Upper lobe of right lung (tissue), 1 donor: ENCODE measurements at places on chromosomes 3 and 15.

DNA sequence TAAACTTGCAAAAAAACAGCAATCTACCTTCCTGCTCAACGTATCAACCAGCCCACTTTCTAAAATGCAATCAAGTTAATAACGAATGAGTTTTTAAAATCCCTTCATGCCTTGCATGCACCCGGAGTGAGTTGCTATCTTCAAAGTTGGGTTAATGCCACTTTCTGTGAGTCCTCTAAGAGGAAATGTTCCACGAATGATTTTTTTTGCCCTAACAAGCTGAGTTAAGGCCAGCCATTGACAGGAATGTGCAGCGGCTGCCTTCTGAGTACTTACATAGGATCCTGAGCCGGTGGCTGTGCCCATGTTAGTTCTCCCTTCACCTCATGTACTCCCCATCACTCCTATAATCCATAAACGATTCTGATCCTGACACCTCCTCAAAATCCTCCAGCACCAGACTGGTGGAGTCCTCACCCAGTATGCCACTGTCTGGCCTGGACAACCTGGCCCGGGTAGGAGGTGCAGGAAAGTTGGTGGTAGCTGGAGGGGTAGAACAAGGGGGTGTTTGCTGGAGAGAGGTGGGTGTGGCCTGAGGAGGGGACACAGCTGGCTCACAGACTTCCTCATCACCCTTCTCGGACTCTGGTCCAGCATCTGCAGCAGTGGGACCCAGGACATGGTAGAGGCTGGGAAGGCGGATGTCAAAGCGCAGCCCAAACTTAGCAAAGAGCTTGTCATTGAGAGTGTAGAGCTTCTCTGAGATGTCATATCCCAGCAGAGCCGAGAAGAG, 12.4 kb downstream of the POPDC2 start:
- no peak for DNase-seq

GRCh38 chr15:57084192-57084591, 165.7 kb downstream of the TCF12 start:
- no peak for DNase-seq

- DNase-seq = no peak
Measured at GRCh38 chr3:42880183-42880582, 4.5 kb upstream of the CYP8B1 start.

- no peak for DNase-seq
Measured at GRCh38 chr3:187261541-187261969, 30.0 kb downstream of the MASP1 start.

DNA sequence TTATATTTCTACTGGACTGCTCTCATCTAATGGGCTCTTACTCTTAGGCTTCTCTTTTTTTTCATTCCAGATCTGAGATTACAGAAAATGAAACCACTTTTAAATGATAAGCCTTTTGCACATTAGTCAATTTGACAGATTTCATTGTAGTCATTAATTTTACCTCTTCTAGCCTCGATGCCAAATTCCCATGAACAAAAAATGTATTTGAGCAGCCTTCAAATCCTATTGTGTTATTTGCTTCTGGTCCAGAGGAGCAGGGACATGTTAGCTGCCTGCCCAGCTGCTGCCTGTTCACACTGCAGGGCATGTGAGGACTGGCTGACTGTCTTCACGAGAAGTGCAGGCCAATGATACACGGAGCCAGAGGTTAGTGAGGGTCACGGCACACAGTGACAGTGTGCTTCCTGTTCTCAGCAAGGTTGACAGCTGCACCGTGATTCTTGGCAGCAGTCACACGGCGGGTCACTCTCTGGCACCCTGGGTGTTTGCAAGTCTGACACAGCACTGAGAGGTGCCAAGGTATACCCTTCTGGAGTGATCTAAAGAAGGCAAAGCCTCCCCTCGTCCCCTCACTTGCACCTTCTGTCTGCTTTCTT, 40.8 kb downstream of the KAT2B start:
- peak; percentile 67 for DNase-seq

GRCh38 chr3:158520433-158520832, 50.6 kb upstream of the MLF1 start:
- DNase-seq = no peak

- DNase-seq = no peak
Measured at GRCh38 chr3:105798381-105798934, 70.4 kb downstream of the CBLB start.

GRCh38 chr15:28960979-28961378, 75.2 kb downstream of the APBA2 start:
- DNase-seq = no peak

GRCh38 chr15:56917652-56918045, 795 bp upstream of the TCF12 start:
- no peak for DNase-seq

- DNase-seq = no peak
Measured at GRCh38 chr3:114626751-114627150, 332.9 kb downstream of the TIGIT start.

GRCh38 chr3:46129588-46130272, 78.4 kb downstream of the CCR1 start:
- no peak for DNase-seq

GRCh38 chr15:47003568-47003967, 713.7 kb upstream of the SEMA6D start:
- no peak for DNase-seq

- DNase-seq = no peak
Measured at GRCh38 chr3:29319262-29319661, 38.4 kb downstream of the RBMS3 start.

GRCh38 chr15:69026355-69026754, 11.9 kb downstream of the NOX5 start:
- DNase-seq = no peak

DNA sequence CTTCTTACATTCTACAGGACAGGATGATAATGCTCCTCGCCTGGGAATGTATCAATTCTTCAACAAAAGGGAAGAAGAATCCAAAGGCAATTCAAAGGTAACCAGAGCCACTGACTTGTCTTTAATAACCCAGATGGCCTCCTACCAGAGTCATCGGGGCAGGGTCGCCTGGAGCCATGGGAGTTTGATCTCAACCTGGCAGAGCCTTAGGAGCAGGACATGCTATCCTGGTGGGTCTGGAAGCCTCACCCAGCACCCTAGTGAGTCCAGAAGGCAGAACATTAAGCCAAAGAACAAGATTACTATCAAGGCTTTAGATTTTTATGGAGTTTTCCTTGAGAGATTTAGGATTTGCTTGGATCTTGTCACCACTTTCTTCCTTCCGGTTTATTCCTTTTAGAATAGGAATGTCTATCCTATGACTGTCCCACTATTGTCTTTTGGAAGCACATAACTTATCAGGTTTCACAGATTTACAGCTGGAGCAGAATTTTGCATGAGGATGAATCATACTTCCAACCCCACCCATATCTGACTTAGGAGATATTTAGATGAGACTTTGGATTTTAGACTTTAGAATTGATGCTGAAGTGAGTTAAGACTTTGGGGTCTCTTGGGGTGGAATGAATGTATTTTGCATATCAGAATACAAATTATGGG, 330.3 kb upstream of the GOLIM4 start:
- no peak for DNase-seq

GRCh38 chr3:45082142-45082538, 56.0 kb downstream of the CLEC3B start:
- no peak for DNase-seq

DNA sequence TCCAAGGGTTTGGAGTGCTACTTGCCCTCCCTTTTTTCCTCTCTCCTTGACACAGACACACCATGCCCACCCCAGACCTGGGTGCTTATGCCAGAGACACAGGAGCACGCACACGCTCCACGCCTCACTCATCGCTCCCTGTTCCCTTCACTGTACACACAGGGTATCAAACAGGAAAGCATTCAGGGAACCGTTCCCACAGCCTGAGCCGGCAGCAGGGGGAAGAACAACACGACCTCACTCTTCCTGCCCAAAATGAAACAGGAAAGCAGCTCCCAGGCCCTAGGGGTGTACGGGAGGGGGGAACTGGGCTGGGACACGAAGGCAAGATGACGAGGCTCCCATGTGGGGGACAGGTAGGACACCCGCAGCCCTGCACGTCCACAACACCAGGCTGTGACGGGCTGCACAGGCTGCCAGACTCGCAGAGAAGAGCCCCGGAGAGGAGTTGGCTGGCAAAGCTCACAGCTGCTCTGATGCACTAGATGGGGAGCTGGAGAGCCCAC, 11.2 kb downstream of the DLL4 start:
- no peak for DNase-seq

GRCh38 chr15:82292271-82292670, 29.7 kb downstream of the SAXO2 start:
- no peak for DNase-seq

DNA sequence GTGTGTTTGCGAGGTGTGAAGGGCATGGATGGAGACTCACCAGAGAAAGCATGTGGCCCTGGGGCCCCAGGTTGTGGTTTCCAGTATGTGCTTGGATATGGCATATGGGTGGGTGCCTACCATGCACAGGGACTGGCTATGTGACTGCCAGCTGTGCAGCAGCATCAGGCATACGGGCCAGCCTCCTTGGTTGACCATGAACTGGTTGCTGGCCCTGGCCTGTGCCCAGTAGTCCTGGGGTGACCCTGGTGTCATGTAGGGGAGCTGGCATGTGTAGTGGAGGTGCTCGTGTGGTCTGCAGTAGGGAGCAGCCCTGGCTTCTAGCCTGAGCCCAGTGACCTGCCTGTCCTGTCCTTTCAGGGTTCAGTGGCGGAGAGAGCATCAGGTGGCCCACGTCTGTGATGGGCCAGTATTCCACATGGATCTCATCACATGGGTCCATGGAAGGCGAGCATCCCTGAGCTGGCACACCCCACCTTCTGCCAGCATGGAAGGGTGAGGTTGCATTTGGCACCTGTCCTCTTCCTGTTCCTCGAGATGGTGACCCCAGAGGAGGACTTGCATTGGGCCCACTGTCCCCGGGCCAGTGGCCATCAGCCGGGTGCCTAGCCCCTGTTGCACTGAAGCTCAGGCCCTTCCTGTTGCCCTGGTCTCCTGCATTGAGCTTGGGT, 228.9 kb downstream of the SNRPN start:
- DNase-seq = peak; percentile 40

- no peak for DNase-seq
Measured at GRCh38 chr3:48500656-48501055, 3.3 kb downstream of the SHISA5 start.

DNA sequence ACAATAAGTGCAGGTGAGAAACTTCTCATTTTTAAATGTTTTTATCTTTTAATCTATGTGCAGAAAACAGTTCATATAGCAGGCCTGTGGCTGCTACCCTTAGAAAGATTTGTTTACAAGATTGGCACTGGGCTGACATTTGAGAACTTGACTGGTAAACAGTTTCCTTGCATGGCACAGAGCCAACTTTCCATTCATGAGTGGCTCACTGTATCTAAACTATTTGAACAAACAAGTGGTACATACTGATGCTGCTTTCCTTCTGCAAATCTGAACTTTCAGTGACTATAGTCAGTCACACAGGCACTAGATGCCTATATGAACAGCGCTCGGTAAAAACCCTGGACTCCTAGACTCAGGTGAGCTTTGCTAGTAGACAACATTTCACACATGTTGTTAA, 6.3 kb upstream of the GTPBP8 start:
- no peak for DNase-seq

GRCh38 chr3:140436421-140436820, 241.4 kb upstream of the TRIM42 start:
- no peak for DNase-seq

- DNase-seq = no peak
Measured at GRCh38 chr3:147736226-147736625, 327.1 kb downstream of the ZIC1 start.

DNA sequence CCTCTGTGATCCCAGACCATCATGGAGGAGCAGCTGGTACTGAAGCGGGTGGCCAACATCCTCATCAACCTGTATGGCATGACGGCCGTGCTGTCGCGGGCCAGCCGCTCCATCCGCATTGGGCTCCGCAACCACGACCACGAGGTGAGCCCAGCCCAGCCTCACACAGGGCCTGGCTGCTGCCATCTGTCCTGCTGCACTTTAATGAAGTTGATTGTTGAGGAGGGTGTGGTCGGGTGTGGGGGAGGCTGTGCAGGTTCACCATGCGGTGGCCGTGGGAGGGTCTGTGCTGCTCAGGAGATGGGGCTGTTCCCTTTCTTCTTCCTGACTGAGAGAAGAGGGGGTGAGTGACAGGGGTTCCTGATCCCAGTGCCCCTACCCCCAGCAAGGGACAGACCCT, 30.6 kb downstream of the ACAD9 start:
- peak; percentile 47 for DNase-seq

GRCh38 chr3:15631426-15632211, 30.1 kb downstream of the BTD start:
- no peak for DNase-seq

- no peak for DNase-seq
Measured at GRCh38 chr3:165827883-165828282, 9.3 kb downstream of the BCHE start.

GRCh38 chr3:120477781-120478180, 27.0 kb upstream of the FSTL1 start:
- no peak for DNase-seq

DNA sequence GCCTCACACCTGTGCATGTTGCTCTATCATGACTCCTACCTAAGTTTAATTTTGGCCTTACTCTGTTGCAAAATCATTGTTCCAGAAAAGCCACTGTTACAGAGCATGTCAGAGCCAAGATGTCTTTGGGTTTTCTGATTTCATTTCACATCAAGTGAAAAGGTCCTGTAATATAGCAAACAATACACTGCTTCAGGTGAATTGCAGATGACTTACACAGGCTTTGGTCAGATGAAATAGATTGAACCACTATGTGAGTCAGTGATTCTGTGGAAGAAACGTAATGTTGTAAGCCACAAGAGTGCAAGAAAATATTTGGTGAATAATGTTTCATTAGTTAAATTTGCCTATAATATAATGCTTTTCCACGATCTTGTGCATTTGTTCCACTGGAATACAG, 22.7 kb downstream of the EBLN2 start:
- no peak for DNase-seq

DNA sequence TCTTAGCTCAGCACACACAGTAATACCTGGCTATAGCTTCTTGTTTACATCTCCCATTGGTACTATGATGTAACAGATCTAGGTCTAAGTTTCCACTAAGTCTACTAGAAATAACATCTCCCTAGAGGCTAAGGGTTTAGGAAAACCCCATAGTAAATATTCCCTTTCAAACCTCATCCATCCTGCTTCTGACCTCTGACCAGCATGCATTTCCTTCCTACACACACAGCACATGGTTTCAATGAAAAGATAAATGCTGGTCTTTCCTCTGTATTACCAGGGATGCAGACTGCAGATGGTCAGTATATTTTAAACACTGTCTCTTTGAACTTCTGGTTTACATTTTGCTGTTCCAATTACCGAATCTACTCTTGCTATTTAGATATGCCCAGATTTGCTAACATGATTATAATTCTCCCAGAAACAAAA, 96.6 kb downstream of the EFL1 start:
- no peak for DNase-seq

GRCh38 chr3:177687291-177687690, 490.0 kb upstream of the TBL1XR1 start:
- no peak for DNase-seq

GRCh38 chr3:24830230-24831152, 335.8 kb upstream of the THRB start:
- peak; percentile 62 for DNase-seq

- DNase-seq = no peak
Measured at GRCh38 chr3:51379746-51380455, 5.2 kb upstream of the MANF start.
